ENCODE measurements at places on chromosomes 4 and X.

DNA sequence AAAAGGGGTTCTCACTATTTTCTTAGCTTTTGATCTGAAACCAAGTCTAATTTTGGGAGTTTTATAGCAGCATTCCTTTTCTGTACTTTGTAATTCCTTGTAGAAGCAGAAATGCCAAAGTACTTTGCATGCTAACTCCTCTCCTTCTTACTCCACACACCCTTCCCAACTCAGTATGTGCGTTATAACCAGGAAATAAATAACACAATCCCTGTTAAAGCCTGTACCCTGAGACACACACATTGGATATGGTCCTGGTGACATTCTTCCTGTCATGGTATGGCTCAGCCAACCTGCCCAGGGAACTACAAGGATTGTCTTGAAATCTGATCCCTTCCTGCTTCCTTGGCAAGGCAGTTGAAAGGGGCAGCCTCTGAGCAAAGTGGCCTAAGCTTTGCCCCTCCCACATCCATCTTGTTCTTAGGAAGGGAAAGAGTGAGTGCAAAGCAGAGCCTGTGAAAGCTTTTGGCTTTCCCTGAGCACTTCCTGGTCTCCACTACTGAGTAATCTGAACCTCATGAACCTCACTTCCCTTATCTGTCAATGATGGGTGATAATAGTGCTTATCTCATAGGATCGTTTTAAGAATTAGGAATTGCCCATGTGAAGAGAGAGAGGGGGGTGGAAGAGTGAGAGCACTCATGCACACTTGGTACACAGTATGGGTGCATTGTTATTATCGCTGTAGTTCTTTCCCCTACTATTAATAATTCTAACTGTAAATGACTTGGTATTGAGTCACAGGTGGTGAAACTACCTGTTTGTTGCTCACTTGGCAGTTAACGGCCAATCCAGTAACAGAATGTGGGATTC, 109.3 kb downstream of the AFF2 start:
- DNase-seq: no peak

DNA sequence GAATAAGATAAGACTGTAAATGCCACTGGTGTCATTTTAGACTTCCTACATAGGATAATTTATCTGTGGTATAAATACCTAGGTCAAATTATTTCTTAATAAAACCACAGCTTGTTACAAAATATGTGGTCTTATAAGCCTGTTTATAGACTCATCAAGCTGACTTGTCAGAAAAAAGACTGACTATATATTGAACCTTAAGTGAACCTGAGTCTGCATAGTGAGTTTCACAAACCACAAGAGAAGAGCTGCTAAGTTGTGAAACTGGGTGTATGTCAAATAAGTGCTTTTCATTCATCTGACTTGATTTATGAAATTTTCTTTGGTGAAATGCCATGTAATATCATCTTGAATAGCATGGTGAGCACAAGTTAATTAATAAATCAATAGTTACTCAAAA, 48.4 kb upstream of the TMPRSS11A start:
- no peak for DNase-seq

DNA sequence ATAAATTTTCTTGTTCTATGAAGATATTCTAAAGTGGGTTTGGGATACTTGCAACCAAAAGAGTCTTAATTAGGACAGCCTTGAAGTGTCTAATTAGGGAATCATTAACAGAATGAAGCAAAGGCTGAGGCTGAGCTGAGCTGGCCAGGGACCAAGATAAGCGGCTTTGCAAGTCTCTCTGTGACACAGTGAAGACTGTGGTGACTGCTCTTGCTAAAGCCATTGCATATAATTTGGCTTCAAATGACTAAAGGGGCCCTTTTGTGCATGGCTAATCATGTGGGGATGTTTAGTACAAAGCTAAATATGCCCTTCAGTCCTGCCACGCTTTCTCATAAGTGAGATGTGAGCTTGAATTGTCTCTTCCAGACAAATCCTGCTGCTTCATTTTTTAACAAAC, 31.2 kb upstream of the GYPA start:
- DNase-seq: no peak

- no peak for DNase-seq
Observed at GRCh38 chr4:165364452-165365080, 14.2 kb upstream of the CPE start.

DNA sequence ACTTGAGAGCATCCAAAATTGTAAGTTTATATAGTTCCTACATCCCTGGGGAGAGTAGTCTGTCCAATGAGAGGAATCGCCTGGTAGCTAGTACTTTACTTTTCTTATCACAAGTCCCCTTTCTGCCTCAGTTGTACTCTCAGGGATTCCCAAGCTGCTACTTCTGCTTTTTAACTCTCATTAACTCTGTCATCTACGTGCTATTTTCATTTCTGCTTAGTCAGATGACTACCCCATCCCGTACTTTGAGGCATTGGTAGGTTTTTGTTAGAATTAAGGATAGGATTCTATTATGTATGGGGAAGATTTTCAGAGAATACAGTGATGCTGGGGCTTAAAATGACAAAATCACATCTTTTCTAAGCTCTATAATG, 24.7 kb downstream of the RBPJ start:
- no peak for DNase-seq

- DNase-seq: no peak
Observed at GRCh38 chrX:45935408-45935807, 609.8 kb downstream of the ZNF674 start.

DNA sequence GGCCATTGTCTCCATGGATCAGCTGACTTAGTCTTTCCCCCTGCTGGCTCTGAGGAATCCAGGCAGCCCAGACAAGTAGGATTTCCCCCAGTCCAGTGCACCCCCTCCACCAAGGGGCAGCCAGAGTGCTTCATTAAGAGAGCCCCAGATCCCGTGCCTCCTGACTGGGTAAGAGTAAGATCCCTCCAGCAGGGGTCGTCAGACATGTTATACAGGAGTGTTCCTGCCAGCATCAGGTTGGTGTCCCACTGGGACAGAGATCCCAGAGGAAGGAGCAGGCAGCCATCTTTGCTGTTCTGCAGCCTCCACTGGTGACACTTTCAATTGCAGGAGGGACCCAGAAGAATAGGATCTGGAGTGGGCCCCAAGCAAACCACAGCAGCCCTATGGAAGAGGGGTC, 29.0 kb upstream of the INPP4B start:
- no peak for DNase-seq

All from cortex of kidney (tissue), 1 donor.